Hematopoietic multipotent progenitor cell treated with erythropoietin and hydrocortisone succinate and interleukin-3 and kit ligand, for 6 days (in vitro differentiated cells): ENCODE measurements at places on chromosomes 13 and 19.

- peak; percentile 32 for DNase-seq
Observed at GRCh38 chr19:35458731-35459391, 10.8 kb downstream of the FFAR2 start.

DNA sequence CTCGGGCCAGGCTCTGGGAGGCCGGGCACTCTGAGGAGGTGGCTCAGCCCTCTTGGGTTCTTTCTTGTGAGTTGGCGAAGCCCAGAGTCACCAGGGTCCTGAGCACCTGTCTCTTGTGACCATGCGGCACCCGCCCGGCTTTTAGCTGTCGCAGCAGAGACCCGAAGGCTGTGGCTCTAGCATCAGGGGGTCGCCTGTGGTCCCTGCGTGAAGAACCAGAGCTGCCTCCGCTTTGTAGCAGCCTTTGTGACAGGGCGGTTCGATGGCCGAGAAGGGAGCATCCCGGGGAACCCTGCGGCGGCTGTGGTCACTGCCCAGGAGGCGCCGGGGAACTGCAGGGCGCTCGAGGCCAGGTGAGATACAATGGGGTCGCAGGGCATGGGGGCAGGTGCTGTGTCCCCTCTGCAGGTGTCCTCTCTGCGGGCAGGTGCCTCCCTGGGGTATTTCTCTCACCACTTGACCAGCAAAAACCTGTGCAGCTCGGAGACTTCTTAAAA, 10.4 kb downstream of the MCF2L start:
- no peak for DNase-seq

DNA sequence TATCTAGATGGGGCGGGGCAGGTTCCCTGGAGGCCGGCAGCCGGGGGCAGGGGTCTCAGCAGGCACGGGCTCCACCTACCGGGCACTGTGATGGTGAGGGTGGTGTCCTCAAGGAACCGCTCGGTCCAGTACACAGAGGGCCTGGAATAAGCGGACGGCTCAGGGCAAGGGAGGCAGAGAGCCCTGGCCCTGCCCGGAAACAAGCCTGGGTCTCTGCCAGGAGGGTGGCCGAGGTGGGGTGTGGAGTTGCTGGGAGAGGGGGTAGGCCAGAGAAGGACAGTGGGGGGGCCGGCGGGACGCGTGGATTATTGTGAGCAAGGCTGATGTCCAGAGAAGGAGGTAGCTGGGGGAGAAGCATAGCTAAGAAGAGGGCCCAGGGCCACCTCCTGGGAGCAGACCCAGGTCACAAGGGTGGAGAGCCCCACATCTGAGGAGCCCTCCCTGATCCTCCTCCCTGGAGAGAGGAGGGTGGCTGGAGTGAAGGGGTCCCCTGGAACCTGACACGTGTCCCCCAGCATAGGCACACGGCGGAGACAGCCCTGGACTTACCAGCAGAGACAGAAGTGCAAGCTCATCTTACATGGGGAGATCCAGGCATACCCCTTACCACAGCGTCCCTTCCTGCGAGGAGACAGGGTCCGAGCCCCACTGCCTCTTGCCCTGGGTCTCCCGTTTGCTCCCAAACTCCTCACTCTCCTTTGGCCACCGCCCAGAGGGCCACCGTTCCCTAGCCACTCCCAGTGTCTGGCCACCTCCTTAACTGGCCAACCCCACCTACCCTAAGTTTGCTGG, 29.0 kb upstream of the MIER2 start:
- no peak for DNase-seq

DNA sequence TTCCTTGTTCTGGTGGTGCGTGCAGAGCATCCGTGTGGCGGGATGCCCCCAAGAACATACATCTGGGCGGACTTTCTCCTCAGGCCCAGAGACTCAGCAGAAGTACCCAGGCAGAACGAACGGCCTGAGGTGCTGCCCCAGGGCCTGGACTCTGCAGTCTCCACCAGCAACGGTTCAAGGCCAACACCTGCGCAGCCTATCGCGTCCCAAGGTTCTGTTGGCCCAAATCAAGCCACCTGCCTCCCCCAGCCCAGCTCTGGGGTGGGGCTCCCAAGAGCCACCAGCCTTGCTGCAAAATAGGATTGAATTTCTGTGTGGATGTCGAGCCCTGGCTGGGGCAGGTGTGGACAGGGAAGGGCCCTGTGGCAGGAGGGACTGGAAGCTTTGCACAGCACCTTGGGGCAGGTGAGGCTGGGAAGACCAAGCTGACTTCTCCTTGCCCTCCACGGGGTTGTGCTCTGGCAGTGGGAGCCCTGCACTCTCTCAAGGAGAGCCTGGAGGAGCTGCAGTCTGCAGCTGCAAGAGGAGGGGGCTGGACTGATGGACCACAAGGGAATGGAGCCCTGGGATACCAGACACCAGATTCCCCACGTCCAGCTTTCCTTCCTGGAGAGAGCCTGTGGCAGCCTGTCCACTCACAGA, 146.9 kb downstream of the ZNF536 start:
- DNase-seq = no peak

- peak; percentile 20 for DNase-seq
Observed at GRCh38 chr13:25171517-25172302, at the start of gene AMER2. Gene AMER2 (minus strand): TSS chr13:25172288. CDS start chr13:25171619, 669 bp downstream.

DNA sequence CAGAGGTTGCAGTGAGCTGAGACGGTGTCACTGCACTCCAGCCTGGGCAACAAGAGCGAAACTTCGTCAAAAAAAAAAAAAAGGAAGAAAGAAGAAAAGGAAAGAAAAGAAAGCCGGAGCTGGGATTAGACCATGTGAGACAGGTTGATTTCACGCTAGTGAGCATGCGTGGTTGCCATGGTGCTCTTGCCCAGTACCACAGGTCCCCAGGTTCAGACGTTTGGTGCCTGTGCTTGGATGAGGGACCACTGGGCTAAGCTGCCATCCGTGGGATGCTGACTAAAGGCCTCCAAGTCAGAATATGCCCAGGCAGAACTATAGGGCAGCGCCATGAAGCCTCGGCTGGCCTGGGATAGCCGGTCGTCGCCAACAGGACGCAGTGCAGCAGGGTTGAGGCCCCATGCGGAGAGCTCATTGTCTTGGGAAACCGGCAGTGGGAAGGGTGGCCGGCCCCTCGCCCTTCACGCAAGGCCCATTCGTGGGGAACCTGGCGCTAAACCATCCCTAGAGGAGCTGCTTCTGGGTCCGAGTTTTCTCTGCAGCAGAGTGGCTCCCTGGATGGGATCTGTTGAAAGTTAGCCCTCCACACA, 7.2 kb upstream of the TEX101 start:
- DNase-seq = no peak

GRCh38 chr13:111968336-111969010, 98.5 kb upstream of the SOX1 start:
- DNase-seq = no peak

GRCh38 chr13:78215458-78216108, 297.0 kb upstream of the EDNRB start:
- DNase-seq = no peak

- no peak for DNase-seq
Observed at GRCh38 chr13:105463011-105463501, 1072.4 kb downstream of the EFNB2 start.

- peak; percentile 34 for DNase-seq
Observed at GRCh38 chr13:95420501-95420900, 119.2 kb upstream of the ABCC4 start.

DNA sequence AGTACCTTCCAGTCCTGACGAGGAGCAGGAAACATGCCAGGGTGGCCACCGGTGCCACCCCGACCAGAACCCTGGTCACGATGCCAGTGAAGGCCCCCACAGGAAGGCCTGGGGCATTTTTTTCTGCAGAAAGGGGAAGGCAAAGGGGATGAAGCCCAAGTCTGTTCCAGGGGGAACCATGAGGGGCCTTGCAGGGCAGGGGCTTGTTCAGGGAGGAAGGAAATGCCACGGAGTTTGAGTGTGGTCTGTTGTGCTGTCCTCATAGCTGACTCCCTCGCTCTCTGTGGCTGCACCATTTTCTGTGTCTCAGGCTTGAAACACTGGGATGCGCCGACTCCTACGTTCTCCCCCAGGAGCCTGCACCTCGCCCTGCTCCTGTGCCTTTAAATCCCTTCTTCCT, 27.5 kb upstream of the CEACAM1 start:
- peak; percentile 23 for DNase-seq

DNA sequence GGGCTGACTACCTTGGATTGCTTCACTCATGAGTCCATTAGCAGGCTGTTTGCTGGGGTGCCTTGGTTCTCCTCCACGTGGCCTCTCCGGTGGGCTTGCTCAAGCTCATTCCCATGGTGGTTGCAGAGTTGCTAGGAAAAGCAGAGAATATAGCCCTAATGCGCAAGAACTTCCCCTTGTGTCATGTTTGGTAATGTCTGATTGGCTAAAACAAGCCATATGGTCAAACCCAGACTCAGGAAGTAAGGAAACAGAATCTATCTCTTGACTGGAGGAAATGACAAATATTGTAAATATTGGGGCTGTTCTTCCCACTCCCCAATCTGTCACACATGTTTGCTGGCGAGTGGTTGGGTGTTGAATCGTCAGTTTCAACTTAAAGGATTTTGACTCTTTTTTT, 12.1 kb downstream of the NFILZ start:
- DNase-seq = no peak

- peak; percentile 77 for DNase-seq
Observed at GRCh38 chr19:1650650-1651567, 1.5 kb downstream of the TCF3 start.

- DNase-seq = no peak
Observed at GRCh38 chr13:51596541-51596940, 12.3 kb downstream of the WDFY2 start.

- no peak for DNase-seq
Observed at GRCh38 chr13:79267560-79267959, 138.5 kb downstream of the RBM26 start.

GRCh38 chr13:26987486-26988013, 184.1 kb downstream of the USP12 start:
- DNase-seq = no peak

DNA sequence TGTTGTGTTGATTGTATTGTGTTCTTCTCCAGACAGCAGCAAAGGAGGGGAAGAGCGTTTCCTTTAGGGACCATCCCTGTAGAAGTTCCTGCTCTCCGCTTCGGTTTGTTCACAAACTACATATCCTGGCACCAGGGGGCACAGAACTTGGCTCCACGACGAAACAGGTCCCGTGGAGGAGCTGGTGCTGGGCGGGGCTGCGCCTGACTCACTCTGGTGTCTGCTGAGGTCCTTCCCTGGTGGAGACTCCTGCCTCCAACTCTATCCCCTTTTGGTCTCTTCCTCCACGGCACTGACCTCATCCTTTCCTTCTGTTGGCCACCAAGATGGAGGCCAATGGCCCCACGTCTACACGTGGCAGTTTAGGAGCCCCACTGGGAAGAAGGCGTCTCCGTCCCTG, 14.7 kb downstream of the TMPRSS9 start:
- no peak for DNase-seq

DNA sequence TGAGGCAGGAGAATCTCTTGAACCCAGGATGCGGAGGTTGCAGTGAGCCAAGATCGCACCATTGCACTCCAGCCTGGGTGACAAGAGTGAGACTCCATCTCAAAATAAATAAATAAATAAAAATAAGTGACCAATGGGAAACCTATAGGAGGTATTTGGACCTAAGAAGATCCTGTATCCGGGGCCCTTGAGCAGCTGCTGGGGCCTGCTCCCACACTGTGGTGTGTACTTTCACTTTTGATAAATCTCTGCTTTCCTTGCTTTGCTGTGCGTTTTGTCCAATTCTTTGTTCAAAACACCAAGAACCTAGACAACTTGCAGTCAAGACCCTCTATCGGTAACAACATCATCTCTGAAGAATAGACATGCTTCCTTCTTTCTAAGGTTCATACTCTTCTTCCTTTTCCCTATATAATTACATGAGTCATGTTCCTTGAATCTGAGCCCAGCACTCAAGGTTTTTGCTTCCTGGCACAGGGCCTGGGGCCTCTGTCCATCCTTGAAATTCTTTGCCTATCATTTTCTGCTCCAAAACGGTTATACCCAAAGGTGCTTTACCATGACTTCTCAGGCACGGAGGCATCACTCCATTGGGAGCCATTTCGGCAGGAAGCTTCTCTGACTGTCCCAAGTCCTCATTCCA, 14.2 kb upstream of the PNMA8C start:
- DNase-seq = no peak

GRCh38 chr13:111387026-111387871, 66.8 kb downstream of the TEX29 start:
- DNase-seq = no peak

DNA sequence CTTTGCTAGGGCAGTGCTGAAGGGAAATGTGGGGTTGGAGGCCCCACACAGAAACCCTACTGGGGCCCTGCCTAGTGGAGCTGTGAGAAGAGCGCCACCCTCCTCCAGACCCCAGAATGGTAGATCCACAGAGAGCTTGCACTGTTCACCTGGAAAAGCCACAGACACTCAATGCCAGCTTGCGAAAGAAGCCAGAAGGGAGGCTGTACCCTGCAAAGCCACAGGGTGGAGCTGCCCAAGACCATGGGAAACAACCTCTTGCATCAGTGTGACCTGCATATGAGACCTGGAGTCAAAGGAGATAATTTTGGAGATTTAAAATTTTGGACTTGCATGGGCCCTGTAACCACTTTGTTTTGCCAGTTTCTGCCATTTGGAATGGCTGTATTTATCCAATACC, 615.4 kb upstream of the MIR17HG start:
- DNase-seq = peak; percentile 5
